Nucleus accumbens (tissue), 56 donors: ENCODE measurements at places on chromosomes 11 and 22.

- DNase-seq = no peak
Observed at GRCh38 chr11:75424396-75424795, 8.6 kb downstream of the KLHL35 start.

- DNase-seq = no peak
Observed at GRCh38 chr22:20581503-20582170, 74.2 kb downstream of the MED15 start.

GRCh38 chr11:66451663-66452062, 13.0 kb upstream of the MRPL11 start:
- no peak for DNase-seq

DNA sequence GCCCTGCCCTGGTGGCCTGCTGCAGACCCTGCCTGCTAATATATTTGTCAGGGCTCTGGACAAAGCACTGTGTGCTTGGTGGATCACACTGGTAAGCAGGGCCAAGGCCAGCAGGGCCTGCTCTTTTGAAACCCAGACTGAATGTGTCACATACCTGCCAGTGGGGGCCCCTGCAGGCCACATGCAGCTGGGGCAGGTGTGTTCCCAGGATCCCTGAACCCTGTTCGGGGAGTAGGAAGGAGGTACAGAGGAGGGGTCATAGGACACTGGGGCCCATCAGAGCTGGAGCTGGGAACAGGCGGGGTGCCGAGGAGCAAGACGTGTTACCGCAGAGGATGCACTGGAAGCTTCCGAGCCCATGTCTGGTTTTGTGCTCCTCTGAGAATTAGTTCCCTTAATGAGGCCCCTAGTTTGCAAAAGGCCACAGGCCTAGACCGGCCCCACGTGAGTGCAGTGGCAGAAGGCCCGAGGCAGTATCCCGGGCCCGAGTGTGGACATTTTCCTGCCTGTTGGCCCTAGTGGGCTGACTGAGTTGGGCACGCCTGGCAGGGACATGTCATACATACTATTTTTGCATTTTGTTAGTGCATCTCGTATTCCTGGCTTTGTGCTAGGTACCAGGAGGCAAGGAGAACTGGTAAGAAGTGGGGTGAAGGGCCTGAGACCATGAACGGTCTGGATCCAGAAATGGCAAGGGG, 11.2 kb upstream of the ACR start:
- DNase-seq = no peak

DNA sequence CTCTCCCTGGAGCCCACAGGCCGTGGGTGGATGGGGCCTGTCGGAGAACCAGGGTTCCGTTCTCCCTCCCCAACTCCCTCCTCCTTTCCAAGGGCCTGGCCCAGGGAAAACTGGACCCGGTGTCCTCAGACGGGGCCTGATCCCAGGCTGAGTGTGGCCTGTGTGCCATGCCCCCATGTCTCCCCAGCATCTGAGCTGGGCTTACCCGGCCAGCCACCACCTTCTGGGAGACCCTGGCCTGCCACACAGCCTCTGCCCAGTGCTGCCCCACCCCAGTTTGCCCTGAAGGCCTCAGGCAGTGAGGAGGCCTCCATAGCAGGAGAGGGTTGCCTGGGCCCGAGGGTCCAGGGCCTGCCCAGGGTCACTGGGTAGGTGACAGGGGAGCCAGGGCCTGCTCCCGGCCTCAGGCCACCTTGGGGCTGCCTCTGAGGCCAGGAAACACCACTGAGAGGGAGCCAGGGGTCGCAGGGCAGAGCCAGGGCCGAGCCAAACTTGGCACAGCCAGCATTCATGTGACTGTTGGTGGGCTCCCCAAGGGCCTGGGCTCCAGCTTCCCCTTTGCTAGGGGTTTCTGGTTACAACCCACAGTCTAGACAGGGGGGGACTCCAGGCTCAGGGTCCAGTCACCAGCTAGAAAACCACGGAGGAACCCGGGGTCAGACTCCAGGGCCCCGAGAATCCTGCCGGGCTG, 590 bp upstream of the IFITM10 start:
- DNase-seq = no peak

GRCh38 chr11:126333142-126333541, 22.3 kb upstream of the ST3GAL4 start:
- DNase-seq = no peak

- DNase-seq = no peak
Observed at GRCh38 chr11:68044898-68045351, 6.1 kb downstream of the TCIRG1 start.

DNA sequence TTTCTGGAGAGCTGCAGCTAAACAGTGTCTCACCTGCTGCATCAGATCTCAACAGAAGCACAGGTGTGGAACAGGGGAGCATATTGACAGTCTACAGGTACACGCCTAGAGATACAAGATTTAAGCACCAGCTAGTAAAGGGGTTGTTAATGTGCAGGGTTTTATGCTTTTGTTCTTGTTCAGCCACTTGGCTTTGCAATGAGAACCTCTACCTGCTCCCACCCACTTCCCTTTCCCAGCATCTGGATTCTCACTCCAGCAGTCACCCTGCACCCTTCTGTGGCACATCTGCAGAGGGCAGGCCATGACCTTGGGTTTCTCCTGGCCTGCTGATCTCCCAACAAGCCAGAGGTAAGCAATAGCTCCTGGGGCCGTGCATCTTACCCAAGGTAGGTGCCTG, 446.6 kb downstream of the BUD13 start:
- no peak for DNase-seq

GRCh38 chr11:114195151-114195550, 101.0 kb upstream of the NNMT start:
- no peak for DNase-seq

- DNase-seq = no peak
Observed at GRCh38 chr11:107042748-107043147, 24.5 kb upstream of the GUCY1A2 start.

GRCh38 chr11:11937433-11937832, 71.0 kb downstream of the DKK3 start:
- DNase-seq = no peak

GRCh38 chr11:44784436-44784760, 57.6 kb downstream of the TSPAN18 start:
- DNase-seq = no peak
